B cell (primary cell): ENCODE measurements at places on chromosomes 6 and 20.

DNA sequence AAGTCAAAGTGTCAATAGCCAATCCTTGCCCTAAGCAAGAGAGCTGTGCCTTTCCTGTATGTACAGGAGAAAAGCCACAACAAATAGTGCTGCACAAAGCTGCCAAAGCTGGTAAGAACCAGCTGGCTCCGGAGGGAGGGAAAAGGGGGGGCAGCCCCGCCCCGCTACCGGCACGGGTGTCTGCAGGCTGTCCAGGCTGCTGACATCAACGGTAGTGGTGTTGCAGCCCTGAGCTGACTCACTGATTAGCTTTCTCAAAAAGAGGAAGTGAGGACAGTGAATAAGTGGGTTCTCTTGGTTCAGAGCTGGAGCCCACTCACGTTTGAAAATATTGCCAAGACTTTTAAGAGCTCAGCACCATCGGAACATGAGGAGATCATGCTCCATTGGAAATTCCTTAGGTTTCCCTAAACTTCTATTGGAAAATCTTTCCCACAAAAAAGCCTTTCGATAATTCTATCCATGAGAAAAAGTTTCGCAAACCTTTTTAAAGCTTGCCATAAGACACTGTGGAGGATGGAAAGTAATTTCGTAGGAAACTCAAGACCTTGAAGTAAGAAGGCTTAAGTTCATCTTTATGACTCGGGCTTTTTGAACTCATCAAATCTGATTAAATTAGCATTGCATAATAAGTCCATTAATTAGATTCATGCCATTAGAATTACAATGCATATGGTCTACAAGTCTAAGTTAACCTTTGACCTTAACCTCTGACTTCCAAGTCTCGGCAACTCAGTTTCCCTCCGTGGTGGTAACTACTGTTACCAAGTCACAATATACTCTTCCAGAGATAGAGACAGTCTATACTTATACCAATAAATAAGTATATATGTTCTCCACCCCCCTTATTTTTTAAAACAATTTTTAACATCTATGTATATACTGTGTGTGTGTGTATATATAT is 67.0 kb downstream of the TNFRSF21 start:
- peak; percentile 83 for DNase-seq

- DNase-seq: no peak
Observed at GRCh38 chr6:30264743-30265142, 51.5 kb upstream of the TRIM26 start.

DNA sequence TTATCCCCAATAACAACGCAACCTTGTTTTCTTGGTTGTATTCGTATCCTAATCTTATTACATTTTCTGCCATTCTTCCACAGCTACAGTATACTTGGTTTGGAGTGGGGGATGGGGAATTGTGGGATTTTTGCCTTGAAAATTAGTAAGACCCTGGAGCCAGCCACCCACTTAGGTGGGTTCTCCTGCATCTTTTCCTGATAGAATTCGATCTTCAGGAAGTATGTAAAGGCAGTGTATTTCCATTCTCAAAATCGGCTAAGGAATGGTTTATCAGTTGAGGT is 1.1 kb downstream of the ITCH start:
- DNase-seq: no peak

DNA sequence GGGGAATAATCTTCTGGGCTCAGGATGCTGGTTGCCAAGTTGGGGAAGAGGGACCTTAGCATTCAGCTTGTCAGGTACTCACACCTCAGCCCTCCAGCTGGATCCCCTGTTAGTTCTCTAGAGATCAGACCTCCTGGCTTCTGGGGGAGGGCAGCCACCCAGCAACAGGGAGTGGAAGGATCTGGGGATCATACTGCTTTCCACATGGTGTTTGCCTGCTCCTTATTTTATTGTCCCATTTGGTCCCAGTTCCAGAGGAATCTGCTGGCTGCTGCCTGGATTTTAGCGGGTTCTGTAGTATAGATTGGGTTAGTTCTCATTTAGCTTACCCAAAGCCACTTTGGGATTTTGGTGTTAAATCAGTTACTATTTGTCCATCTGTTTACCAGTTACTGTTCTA is 29.3 kb downstream of the KAT14 start:
- DNase-seq: no peak

GRCh38 chr20:7849675-7850074 is 90.6 kb downstream of the HAO1 start:
- DNase-seq: no peak

DNA sequence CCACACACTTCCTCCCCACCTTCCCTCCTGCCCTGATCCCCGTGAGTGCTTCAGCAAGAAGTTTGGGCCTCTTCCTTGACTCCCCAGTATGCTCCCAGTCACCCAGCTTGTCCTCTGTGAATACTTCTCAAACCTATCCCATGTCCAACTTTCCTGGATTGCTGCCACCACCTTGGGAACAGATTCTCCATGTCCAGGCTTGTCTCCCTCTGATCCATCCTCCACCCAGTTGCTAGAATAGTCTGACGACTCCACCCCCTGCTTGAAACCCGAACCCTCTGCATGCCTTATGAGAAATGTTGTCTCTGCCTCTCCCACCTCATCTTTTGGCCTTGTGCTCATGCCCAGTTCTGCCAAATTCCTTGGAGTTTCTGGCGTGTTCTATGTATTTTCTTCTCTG is 108.0 kb downstream of the PPP1R14C start:
- DNase-seq: no peak

DNA sequence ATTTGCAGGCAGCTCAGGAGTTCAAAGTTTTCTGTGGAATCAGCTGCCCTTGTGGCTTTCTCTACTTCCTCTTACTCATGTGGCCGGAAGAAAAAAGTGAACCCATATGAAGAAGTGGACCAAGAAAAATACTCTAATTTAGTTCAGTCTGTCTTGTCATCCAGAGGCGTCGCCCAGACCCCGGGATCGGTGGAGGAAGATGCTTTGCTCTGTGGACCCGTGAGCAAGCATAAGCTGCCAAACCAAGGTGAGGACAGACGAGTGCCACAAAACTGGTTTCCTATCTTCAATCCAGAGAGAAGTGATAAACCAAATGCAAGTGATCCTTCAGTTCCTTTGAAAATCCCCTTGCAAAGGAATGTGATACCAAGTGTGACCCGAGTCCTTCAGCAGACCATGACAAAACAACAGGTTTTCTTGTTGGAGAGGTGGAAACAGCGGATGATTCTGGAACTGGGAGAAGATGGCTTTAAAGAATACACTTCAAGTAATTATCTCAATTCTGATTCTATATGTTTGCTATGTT is 1.1 kb downstream of the MGME1 start:
- peak; percentile 84 for DNase-seq

DNA sequence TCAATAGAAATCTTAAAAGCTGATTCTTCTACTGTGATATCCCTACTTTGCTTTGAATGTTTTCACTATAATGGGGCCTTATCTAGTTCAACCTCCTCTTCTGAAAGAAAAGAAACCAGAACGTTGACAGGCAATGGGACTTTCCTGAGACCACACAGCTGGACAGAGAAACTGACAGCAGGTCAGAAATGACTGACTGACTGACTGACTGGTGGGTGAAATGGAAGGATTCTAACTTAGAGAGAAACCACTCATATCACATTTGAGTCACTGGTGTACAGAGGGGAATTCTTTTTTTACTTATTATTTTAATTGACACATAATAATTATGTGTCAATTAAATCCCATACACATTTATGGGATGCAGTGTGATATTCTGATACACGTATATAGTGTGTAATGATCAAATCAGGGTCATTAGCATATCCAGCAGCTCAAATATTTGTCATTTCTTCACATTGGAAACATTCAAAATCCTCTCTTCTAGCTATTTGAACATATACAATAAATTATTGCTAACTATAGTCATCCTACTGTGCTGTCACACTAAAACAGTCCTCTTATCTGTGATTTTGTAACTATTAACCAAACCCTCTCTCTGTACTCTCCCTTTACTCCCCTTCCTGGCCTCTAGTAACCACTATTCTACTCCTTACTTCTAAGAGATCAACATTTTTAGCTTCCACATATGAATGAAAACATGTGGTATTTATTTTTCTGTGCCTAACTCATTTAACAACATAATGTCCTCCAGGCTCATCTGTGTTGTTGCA is 64.8 kb upstream of the NRSN1 start:
- DNase-seq: no peak

DNA sequence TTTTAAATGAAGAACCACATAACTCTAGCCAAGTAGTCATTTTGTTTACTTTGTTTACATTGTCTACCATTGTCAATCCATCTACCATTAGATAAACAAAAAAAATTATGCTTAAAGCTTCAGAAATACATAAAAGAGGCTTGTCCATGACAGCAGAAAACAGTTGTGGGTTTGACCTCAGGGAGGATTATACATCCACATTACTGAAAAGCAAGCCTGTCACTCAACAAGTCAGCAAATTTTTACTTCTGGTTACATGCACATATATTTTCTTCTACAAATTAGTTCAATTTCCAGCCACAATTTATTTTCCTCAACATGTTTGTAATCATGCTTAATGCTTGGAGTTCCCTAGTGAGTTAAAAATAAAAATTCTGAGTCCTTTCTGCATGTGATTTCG is 713.3 kb downstream of the COL12A1 start:
- DNase-seq: no peak

GRCh38 chr6:116406678-116407345 is 36.1 kb downstream of the DSE start:
- DNase-seq: no peak

- no peak for DNase-seq
Observed at GRCh38 chr6:22690446-22690845, 121.1 kb downstream of the HDGFL1 start.

DNA sequence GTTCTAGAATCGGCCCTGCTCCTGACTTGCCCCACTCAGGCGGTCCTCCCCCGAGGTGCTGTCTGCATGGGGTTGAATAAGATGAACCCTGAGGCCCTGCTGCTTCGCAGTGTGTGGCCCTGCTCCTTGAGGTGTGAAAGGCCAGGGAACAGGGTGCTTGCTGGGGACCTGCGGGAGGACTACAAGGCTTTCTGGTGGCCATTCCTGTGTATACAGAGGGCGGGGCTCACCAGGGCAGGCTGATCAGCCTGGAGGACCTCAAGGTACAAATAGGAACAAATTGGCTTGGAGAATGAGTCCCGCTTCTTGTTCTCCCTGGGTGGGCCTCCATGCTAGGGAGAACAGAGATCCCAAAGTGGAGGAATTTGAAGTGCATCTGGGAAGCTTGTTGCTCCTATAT is 5.7 kb downstream of the NOTCH4 start:
- DNase-seq: no peak

DNA sequence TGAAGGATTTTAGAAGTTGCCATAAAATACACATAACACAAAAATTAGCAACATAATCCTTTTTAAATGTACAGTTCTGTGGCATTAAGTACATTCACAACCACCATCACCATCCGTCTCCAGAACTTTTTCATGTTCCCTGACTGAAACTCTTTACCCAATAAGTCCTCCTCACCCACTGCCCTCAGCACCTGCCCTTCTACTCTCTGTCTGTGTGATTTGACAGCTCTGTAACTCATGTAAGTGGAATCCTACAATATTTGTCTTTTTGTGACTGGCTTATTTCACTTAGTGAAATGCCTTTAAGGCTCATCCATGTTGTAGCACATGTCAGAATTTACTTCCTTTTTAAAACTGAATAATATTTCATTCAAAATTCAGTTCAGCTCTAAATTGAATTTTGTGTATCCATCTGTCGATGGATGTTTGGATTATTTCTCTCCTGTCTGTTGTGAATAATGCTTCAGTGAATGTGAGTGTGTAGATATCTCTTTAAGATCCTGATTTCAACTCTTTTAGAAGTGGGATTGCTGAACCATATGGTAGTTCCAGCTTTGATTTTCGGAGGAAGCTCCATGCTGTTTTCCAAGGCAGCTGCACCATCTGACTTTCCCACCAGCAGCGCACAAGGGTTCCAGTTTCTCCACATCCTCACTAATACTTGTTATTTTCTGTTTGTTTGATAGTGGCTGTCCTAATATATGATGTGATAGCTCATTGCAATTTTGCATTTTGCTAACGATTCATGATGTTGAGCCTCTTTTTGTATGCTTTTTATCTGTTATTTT is 4.2 kb downstream of the ENTPD6 start:
- no peak for DNase-seq

- no peak for DNase-seq
Observed at GRCh38 chr6:43123461-43124314, 47.4 kb upstream of the SRF start.

GRCh38 chr6:7805078-7805849 is 79.4 kb downstream of the BMP6 start:
- DNase-seq: no peak
